Naive thymus-derived CD4-positive, alpha-beta T cell (primary cell): ENCODE measurements at places on chromosomes 4 and X.

GRCh38 chr4:162011089-162011488 lies 152.7 kb downstream of the FSTL5 start:
- no peak for DNase-seq

- DNase-seq, result no peak
Observed at GRCh38 chrX:9336456-9336855, 128.4 kb upstream of the TBL1X start.

- DNase-seq, result no peak
Observed at GRCh38 chr4:153266988-153267387, 62.7 kb downstream of the TRIM2 start.

DNA sequence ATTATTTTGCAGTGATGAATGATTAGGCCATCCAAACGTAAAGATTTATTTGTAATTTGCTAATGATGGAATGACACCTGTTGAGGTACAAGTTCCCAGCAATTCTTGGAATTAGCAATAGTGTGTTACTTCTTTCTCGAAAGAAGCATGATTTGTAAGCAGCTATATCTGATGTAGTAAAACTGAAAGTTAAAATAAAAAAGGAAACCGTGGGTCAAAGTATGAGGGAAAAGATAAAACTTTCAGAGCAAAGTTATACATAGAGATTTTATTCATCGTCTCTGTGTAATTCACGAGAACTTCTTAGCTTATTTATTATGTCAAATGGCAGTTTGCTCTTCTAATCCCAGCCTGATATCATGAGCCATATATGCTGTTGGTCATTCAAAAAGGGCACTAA lies 59.0 kb downstream of the NFKB1 start:
- no peak for DNase-seq

DNA sequence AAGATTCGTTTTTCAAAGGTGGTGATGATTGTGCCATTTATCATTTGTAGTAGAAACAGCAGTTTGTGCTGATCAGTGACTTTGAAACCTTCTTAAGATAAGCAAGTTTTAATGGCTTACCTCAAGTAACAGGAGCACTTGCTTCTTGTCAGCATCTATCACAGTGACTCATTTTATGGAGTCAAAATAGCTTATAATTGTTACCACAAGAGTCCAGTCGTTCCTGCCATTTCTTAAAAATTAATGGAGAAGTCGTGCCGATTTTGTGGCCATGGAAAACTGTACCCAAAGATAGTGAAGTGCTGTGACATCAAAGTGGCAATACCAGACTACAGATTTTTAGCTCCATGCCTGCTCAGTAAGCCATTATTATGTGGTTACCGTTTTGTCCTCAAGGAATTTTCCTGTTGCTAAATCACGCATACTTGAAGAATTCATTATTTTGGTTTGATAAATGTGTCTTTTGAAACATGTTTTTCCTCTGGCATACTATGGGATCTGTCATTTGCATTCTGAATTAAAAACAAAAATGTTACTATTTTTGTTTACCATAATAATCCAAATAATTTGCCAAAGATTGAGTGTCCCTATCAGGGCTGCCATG lies 129.9 kb downstream of the CBR4 start:
- DNase-seq, result no peak

DNA sequence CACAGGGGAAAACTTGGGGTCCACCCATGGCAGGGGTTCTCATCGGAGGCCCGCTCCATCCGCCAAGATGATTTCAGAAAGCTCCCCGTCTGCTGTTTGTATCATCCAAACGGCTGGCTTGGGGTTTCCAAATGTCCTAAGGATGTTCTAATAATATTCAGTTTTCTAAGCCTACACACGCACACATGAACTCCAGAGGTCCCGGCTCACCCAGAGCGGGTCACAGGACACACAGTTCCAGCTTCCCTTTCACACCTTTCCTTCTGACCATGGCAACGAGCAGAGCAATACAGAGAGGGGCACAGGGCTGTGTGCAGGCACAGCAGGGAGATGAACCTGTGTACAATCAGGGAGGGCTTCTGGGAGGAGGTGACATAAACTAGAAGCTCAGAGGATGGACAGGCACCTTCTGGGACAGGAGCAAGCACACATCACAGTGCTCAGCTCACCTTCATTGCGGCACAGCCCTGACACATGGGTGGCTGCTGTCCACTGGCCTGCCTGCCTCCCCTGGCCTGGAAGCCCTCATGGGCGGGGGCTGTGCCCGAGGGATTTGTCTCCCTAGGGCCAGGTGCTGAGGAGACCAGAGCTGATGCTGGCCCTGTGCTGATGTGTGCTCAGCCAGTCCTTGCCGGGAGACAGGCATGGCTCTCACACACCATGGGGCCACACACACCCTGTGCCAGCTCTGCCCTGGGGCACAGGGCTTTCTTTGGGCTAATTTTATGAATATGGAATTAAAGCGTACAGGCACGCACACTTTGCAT lies 44.8 kb downstream of the ABLIM2 start:
- no peak for DNase-seq

DNA sequence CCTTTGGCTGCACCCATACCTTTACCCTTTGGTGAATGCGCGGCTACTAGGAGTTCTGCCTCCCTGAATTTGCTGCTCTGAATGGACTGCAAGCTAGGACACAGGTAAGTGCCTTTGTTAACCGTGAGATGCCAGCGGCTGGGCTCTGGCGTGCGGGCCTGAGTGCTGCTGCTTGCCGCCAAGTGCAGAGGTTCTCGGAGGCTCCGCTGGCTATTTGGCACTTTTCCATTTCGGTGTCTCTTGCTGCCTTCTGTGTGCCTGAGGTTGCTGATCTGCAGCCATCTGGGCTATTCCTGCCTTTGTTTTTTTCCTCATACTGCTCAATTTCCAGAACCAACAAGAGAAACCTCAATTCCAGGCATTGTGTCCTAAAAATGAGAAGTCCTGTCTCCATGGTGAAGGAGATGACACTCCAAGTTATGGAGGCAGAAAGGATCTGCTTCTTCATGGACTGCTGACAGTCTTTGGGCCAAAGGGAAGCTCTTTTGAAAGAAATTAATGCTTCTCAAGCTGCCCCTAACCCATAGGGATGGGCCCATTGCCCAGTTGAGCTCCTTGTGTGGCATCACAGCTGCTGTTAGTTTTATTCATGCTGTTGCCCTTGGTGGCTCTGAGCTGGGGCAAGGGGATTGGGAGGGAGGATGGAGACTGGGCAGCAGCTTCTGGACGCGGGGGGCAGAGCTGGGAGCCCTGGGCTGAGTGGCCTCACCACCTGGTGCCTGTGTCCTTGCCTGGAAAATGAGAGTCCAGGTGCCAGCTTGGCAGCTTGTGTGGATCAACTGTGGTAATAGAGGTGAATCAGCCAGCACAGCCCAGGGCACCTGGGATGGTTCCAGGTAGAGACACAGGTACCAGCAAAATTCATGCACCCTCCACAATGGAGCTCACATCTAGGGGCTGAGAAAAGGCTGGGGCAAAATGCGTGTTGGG lies 3.8 kb upstream of the TBC1D14 start:
- DNase-seq, result no peak

GRCh38 chrX:13778916-13779315 lies 38.0 kb downstream of the GPM6B start:
- no peak for DNase-seq

- no peak for DNase-seq
Observed at GRCh38 chr4:3660086-3660927, 105.9 kb upstream of the ADRA2C start.

DNA sequence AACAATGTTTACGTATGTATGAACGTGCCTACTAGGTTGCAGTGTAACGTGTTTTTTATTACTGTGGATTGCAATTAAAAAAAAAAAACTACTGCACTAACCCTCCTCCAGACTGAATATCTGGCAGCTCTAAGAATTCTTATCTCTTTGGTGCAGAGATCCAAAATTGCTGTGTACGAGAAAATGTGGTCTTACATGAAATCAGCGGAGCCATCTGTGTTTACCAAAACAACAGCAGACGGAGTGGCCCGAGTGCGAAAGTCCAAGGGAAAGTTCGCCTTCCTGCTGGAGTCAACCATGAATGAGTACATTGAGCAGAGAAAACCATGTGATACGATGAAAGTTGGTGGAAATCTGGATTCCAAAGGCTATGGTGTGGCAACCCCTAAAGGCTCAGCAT lies 268.1 kb downstream of the THOC2 start:
- DNase-seq, result no peak

- DNase-seq, result no peak
Observed at GRCh38 chrX:109940411-109940810, 62.5 kb upstream of the TMEM164 start.

GRCh38 chr4:1033840-1034551 lies 22.6 kb downstream of the FGFRL1 start:
- DNase-seq, result no peak

DNA sequence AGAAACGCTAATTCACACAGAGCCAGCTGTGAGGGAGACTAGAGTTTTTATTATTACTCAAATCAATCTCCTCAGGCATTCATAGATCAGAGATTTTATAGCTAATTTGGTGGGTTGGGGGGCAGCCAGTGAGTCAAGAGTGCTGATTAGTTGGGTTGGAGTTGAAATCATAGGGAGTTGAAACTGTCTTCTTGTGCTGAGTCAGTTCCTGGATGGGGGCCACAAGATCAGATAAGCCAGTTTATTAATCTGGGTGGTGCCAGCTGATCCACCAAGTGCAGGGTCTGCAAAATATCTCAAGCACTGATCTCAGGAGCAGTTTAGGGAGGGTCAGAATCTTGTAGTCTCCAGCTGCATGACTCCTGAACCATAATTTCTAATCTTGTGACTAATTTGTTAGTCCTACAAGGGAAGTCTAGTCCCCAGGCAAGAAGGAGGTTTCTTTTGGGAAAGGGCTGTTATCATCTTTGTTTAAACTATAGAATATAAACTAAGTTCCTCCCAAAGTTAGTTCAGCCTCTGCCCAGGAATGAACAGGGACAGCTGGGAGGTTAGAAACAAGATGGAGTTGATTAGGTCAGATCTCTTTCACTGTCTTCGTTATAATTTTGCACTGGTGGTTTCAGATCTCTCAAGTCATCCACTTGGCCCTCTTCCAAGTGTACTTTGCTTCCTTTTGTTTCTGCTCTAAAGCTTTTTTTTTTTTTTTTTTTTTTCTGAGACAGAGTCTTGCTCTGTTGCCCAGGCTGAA lies 5.4 kb upstream of the NAA11 start:
- DNase-seq, result no peak

DNA sequence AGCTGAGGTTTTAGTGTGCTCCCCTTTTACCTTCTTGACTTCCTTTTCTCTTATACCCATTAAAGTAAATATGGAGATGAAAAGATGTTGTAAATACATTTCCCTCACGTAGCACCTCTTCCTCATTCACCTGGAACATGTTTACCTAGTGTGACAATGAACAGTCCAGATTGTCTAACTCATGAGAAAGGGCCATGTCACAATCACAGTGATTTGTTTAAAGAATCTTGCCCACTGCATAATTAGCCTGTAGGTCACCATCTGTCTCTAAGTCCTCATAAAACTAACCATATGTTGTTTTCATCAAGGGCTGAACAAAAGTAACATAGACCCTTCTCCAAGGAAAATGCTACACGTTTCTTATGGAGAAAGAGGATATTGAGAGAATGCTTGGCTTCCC lies 85.7 kb downstream of the TSPAN5 start:
- DNase-seq, result no peak

- DNase-seq, result peak; percentile 44
Observed at GRCh38 chr4:7192252-7193029, at the start of gene SORCS2. TSS of gene SORCS2 (plus strand) at chr4:7192538.

GRCh38 chr4:106615961-106616360 lies 247.4 kb upstream of the GIMD1 start:
- no peak for DNase-seq

- no peak for DNase-seq
Observed at GRCh38 chr4:26179316-26179760, 141.5 kb upstream of the RBPJ start.

- no peak for DNase-seq
Observed at GRCh38 chr4:79049840-79050540, 110.8 kb upstream of the PAQR3 start.

DNA sequence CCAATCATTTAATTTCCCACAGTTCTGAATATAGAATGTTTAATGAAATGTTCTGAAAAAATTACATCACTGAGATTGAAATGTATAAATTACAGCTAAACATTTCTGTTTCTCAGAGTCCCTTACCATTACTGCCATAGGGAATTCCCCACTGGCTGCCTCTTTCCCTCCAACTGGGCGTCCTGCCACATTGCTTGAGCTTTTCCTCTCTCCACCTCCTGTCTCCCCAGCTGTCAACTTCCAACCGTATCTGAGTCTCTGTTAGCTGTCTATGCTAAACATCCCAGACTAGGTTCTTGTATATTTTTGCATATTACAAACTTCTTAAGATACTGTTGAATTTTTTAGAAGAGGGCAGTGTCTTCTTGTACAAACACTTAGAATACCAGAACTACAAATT lies 407.3 kb upstream of the SLIT2 start:
- no peak for DNase-seq

DNA sequence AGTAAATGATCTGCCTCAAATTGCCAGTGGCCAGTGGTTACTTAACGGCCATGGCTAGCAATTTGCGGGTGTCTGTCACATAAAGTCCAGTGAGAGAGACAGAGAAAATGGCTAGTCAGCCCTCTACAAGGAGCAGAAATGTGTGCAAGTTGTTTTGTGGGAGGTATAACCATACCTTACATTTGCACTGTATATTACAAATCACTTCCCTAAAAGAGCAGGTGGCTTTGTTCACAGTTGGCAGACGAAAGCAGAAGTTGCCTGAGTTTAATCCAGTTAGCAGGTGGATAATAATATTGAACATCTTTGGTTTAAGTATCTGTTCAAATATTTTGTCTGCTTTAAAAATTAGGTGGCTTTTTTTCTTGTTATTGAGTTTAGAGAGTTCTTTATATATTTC lies 15.6 kb downstream of the SRPX start:
- DNase-seq, result no peak

DNA sequence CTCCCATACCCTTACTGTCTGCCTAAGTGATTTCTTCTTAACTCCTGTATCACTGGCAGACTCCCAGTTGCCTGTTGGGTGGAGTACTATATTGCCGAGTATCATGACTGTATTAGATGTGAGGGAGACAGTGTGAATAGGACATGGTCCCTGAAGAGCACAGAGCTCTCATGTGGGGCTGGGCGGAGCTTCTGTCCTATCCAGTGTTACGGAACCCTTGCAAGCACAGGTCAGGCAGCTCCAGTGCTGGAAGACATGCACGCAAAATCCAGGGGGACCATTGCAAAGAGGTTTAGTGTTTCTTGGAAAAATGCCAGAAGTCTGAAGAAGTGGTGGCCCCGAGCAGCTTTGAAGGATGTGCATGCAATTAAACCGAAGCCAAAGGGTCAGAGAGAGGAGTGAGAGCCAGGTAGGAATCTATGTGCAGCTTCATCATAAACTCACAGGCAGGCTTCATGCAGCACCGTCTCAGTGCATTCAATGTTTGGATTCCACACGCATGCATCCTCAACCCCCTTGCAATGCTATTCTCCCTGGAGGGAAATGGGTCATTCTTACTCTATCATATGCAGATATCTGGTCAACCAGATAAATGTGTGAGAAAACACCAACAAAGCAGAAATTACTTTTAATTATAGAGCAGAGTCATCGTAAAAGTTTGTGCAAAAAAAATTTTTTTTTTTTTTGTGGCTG lies 49.7 kb upstream of the DHRSX start:
- no peak for DNase-seq

DNA sequence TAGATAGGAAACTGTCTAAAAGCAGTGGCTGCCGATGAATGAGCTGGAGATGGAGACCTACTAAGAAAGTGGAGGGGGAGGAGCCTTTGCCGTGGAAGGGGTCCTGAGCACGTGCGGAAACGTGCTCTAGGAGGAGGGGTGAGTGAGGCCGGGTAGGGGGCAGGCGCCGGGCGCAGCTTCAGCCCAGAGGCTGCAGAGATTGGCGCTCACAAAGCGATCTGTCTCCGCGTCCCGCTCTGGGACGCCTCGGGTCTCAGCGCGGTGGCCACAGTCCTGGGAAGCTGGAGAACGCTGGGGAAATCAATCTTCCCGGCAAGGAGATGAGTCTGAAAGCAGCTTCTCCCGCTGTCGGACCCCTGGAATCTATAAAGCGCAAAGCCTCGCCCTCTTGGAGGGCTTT lies 444 bp upstream of the ARHGAP6 start:
- DNase-seq, result no peak
